ENCODE measurements at places on chromosomes 7 and 10.

GRCh38 chr7:55034776-55035175 lies 16.0 kb downstream of the EGFR start:
- no peak for DNase-seq

GRCh38 chr10:110414548-110415309 lies 83.0 kb upstream of the DUSP5 start:
- no peak for DNase-seq

DNA sequence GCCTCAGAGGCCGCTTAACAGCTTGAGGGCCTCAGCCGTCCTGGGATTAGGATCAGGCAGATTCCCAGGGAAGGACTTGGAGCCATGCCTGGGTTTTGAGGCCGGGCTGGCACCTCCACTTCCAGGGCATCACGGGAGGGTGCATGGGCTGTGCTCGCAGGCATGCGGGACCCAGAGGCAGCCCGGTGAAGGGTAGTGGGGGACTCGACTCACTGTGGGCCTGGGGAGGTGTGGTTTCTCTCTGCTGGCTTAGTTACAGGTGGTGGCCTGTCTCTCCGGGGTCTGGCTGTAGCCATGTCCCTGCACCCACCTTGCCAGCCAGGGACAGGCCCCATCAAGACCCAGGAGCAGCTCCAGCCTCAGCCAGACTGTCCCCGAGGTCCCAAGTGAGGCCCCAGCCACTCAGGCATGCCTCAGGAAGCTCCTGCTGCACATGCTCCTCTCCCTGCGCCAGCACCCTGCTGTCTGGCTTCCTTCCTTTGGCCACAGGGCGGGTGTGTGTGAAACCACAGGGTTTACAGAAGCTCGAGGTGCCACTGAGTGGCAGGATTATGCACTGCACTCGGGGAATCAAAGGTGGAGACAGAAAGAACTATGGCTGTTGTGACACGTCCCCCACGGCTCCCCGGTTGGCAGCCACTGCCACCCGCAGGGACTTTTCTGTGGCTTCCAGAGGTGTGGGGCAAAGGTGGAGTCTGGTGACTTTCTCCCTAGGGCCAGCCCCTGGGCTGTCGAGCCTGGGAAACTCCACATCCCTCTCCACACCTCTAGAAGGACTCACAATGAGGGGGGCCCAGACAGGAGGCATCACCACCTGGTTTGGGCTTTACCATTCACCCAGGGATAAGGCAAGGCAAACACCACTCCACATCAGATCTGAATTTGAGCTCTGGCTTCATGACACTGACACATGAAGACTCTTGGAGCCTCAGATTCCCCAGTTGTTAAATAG lies 19.7 kb downstream of the GOLGA7B start:
- peak; percentile 60 for DNase-seq

- no peak for DNase-seq
These were observed 42.6 kb upstream of the ECHDC3 start for GRCh38 chr10:11699550-11700097.

- no peak for DNase-seq
These were observed 6.9 kb downstream of the PFKP start for GRCh38 chr10:3074145-3074665.

DNA sequence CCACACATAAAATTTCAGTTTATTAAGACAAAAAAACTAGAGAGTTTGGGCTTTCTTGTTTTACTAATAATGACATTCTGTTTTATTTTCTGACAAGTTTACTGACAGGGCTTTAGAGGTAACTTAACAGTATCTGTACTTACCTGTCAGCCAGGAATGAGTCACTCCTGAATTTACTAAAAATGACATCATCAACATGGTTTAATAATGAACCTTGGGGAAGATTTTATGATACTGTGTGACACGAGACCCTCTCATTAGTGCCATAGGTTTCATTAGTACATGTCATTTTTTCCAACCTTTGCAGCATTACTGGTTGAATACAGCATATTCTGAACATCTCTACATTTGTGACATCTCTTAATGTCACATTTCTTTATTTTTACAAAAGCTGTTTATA lies 131.1 kb downstream of the KCND2 start:
- DNase-seq, result no peak

DNA sequence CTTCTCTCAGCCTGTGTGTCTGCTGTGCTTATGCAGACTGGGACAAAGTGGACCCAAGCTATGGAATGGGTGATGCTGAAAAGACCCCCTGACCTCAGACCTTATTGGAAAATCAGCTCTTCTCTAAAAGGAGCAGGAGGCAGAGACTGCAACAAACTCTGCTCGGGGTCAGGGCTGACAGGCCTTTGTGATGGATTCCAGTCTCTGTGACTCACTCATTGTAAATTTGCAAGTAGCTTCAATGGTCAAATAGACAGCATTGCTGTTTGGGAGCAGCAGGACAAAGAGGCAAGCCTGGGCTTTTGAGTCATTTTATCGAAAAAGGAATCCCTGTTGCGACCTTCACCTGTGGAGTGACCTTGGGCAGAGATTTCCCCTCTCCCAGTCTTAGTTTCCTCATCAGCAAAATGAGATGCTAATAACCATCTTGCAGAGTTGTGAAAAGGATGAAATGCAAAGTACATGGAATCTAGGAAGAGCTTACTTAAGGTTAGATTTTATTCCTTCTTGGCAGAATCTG lies 26.1 kb upstream of the GPR26 start:
- DNase-seq, result peak; percentile 79

DNA sequence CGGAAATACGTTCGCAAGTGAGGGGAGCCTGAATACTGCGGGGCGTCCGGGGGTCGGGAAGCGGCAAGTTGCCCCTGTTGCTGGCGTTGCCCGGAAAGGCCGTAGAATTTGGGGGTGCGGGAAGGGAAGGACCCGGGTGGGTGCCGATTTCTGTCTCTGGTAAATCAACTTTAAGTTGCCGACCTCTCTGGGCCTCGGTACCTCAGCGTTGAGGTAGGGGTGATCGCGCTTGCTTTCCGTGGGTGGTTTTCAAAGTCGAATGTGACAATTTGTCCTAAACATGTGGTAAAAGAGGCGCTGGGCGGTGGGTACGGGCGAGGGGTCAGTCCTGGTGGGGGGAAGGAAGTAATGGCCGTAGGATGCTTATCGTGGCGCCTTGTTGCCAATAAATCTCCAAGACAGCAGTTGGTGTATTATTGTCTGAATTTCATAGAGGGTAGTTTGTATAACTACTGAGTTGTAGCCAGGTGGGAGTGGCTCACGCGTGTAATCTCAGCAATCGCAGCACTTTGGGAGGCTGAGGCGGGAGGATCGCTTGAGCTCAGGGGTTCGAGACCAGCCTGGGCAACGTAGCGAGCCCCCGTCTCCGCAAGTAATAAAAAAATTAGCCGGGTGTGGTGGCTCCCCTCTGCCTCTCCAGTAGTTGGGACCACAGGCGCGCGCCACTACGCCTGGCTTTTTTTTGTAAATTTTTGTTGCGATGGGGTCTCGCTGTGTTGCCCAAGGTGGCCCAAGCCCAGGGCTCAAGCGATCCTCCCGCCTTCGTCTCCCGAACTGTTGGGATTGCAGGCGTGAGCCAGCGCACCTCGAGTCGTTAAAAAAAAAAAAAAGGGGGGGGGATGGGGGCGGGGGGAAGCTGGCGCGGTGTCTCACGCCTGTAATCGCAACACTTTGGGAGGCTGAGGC lies 644 bp downstream of the BUD23 start:
- no peak for DNase-seq

DNA sequence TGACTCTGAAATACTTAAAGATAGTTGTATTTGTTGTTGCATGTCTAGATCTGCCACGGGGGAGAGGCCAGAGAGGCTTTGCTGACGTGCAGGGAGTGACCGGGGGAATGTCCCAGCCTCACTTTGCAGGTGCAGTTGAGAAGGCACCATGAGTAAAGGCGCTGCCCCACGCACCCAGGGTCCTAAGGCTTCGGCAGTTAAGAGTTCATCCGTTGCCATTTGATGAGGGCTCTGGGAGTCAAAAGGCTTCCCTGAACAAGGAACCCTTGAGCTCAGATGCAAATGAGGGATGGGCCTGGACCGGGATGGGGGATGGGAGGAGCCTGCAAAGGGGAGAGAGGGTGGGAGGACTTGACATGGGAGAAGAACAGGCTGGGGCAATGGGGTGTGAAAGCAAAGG lies 20.4 kb downstream of the PPP2R2D start:
- no peak for DNase-seq

DNA sequence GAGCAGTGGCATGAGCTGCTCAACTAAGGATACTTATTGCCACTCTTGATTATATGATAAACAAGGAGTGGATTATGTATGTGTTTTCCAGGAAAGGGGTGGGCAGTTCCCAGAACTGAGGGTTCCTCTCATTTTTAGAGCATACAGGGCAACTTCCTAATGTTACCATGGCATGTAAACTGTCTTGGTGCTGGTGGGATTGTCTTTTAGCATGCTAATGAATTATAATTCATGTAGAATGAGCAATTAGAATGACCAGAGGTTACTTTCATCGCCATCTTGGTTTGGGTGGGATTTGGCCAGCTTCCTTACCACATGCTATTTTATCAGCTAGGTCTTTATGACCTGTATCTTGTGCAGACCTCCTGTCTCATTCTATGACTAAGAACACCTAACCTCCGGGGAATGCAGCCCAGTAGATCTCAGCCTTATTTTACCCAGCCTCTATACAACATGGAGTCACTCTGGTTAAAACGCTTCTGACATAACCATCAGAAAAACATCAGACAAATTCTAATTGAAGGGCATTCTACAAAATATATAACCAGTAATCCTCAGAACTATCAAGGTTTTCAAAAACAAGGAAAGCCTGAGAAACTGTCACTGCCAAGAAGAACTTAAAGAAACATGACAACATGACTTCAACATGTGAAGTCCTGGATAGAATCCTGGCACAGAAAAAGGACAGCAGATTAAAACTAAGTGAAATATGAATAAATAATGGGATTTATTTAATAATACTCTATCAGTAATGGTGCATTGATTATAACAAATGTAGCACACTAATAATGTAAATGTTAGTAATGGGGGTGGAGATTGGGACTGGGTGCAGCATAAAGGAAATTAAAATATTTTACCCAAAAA lies 365.0 kb downstream of the SEMA3D start:
- DNase-seq, result no peak

- no peak for DNase-seq
These were observed 351.7 kb downstream of the NXPH1 start for GRCh38 chr7:8785081-8785480.

DNA sequence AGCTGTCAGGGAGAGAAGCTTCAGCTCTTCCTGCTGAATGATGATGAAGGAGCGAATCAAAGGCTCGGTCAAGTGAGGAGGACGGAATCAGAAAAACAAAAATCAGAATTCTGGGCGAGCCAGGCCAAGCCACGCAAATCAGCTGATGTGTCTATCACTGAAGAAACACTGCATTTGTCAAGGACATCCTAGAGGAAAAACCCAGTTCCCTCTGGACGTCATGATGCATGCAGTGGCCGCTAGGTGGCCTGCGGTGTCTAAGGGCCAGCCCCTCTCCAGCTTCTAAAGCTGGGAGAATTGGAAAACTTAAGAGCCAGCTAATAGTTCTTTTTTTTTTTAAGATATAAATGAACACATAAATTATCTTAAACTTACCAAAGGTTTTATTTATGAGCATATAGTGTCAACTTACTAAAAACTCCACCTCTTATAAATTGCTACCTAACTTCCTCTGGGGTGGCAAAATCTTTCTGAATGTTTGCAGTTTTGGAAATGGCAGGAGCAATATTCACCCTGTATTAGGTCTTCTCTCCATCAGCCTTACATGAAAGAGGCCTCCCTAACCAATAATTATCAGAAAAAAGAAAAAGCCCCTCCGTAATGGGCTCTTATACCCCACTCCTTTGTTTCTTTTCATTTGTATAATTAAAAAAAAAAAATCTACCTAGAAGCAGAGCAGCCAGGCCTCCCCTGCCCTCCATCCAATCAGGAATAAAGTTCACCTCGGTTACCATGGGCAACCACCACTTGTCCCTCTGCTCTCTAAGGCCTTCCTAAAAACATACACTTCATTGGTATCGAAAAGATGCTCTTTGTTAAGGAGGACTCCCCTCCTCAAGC lies 186.8 kb downstream of the USP6NL start:
- no peak for DNase-seq

Measured in iPS DF 19.7 (cell line).